Activated CD4-positive, CD25-positive, alpha-beta regulatory T cell (primary cell): ENCODE measurements at places on chromosomes 6 and 20.

DNA sequence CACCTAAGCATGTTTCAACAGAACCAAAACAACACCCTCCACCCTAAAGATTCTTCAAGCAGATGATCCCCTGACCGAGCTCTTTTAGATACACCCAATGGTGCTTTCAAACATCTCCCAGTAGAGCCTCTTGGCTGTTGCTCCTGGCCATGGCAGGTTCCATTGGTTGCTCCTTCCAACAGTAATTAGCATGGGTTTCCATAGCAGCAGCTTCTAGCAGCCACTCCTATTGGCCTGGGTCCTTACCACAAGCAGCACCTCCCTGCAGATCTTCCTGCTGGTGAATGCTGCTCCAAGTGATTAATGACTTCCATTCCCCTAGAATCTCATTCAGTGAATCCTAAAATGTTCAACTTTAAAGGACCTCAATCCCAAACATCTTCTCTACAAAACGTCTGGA, 13.9 kb downstream of the CCN2 start:
- no peak for DNase-seq

- DNase-seq = no peak
Measured at GRCh38 chr20:33411242-33411641, 9.9 kb upstream of the CDK5RAP1 start.

- no peak for DNase-seq
Measured at GRCh38 chr6:2503816-2504494, 246.8 kb downstream of the MYLK4 start.

GRCh38 chr6:35973670-35974222, 50.7 kb downstream of the SLC26A8 start:
- DNase-seq = no peak

DNA sequence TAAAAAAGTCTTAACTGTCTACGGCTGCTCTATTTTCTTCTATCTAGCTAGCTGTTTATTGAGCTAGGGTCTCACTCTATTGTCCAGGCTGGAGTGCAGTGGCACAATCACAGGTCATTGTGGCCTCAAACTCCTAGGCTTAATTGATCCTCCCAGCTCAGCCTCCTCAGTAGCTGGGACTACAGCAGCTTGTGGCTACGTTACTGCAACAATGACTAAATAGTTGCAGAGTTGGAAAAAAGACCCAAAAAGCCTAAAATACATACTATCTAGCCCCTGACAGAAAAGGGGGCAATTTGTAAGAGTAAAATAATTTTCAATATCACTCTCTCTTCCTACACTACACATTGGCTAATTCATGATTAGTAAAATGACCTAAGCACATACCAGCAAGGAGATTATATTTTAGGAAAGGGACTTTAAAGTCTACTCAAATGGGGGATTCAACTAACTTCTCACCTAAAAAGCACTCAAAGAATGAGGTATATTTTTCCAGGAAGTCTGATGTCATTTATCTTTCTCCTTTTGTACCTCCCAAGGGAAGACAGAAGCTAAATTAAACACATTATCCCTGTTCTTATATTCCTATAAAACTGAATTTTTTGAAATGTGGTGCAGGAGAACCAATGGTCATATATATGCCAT, 82.8 kb downstream of the ZMYND8 start:
- no peak for DNase-seq

DNA sequence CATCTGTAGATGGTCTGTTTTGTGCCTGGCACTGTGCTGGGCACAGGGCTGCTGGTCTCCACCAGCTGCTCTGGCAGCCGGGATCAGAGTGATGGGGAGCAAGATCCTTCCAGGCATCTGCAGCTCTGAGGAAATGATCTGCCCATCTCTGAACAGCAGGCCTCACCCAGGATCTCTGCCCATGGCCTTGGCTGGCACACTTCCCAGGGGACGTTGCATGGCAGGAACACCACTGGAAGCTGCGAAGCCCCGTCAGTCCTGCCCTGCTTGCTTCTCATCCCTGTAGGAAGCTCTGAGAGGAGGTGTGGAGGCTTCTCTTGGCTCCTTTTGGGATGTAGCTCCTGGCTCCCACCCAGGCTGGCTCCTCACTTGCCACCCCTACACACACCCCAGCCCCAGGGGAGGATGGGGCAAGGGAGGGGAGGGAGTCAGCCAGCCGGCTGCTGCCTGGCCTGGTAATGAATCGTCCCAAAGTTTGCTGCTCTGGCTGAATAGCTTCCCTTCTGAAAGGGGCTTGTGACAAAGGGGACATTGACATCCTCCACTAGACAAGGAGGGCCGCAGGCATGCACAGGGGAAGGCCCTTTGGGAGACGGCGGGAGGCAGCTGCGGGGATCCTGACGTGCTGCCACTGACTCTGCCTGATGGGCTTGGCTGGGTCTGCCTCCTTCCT, 108.9 kb downstream of the VEGFA start:
- no peak for DNase-seq

GRCh38 chr6:67880939-67881705, 754.0 kb upstream of the ADGRB3 start:
- DNase-seq = no peak

DNA sequence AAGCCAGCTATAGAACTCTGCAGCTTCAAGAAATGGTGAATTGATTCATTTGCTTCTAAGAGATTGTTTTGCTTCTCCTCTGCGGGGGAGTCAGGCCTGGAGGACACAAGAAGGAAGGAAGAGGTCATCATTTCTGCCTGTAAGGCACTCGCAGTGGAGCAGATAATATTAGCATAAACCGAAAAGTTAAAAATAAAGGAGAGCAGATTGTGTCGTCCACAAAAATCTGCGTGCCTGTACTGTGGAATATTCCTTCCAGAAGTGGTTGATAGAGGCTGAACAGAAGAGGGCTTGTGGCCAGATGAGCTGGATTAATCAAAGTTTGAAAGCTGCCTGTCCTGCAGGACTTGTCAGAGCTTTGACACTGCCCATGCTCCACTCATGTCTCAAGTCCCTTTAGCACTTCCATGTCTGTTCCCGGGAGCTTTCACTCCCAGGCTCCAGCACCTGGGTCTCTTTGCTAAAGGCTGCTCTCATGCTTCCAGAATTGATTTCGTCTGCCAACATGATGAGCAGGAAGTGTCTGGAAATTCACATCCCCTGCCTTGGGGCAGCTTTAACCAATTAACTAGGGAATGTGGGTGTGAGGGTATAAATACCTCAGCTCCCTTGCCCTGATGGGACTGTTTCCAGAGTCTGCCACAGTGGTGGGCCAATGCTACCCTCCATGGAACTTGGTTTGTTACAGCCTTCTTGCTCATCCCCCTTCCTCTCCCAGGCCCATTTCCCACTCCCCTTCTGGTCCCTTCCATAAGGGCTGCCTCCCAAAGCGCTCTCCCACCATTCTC, 65.1 kb upstream of the STX16 start:
- no peak for DNase-seq

DNA sequence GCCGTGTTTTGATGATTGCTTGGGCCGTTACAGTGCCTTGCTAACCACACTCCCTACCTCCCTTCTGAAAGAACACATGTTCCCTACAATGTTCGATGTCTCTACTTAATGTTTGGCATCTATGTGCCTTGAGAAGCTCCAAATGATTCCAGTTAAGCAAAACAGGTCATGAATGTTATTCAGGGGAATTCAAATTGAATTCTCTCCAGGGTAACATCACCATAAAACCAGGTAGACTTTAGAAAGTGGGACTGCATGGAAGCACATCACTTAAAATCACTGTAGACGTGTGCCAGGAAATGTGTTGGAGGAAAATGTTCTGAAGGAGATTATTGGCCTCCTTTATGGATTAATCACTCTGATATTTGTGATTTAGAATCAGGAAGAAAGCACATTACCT, 128.1 kb downstream of the ADAT2 start:
- DNase-seq = no peak

DNA sequence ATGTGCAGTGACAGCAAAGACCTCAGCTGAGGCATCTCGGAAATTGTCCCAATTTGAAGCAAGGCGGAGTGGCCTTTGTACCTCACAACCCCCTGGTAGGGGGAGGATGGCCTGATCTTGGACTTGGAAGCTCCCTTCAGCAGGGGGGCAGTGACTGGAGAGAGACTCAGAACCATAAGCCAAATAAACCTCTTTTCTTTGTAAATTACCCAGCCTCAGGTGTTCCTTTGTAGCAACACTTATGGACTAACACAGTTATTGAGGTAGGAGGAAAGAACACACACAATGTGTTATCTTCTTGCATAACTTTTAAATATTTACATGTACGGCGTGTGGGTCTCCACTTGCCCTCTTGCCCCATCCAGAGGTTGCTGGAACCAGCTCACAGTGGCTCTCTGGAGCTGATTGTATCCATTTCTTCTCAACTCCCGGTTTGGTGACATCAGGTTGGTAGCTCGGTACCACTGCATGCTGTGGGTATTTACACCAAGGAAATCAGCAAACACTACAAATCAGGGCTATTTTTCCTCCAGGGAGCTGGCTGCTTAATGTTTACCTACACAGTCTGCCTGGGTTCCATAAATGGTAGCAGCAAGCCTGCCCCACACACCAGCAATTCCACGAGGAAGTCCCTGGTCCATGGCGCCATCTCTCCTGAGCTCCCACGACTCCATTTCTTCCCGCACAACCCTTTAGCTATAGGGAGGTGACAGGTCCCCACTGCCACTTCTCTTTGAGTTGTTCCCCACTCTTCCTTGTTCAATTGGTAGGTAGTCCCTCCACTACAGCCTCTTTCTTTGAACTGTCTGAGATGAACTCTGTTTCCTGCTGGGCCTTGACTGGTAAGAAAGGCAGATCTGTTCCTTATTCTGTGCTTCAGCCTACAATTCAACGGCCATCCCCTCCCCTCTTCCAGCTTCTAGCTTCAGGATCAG, 54.3 kb upstream of the TASP1 start:
- DNase-seq = no peak

DNA sequence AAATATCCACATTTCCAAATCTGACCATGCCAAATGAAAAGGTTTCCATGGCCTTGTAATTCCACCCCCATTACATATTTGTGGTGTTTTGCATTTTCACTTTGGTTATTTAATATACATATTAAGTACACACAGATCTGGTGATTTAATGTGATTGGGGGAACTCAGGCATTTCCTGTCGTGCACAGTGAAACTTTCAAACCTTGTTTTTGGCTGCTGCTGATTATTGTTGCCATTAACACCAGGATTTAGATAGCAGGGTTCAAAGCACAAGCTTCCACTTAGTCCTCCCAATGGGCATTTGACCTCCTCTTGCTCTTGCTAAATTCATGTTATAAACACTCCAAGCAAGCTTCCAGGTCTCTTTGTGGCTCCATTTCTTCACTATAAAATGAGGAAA, 166.5 kb downstream of the SOBP start:
- DNase-seq = no peak

- no peak for DNase-seq
Measured at GRCh38 chr20:1618954-1619540, 762 bp downstream of the SIRPB1 start.

GRCh38 chr6:149246691-149247384, 70.7 kb upstream of the TAB2 start:
- no peak for DNase-seq
